ENCODE measurements at places on chromosomes 2 and 18.

DNA sequence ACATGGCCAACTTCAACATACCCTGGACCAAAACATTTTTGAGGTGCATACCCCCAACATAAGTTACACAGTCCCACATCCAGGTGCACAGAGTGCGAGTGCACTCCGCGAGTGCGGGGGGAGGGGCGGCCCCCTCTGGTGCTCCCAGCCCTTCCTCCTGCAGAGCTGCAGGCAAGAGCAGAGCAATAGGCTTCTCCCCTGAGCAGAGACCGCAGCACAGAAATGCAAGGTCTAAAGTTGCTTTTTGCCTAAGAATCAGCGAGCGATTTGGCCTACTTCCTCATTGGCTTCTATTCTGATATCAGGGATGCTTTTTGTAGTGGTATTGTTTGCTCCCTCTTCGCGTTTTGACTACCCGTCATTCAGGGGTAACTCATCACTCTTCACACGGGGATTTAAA, 40.6 kb downstream of the BOLA3 start:
- DNase-seq, result no peak

GRCh38 chr2:127342101-127342500, 45.7 kb downstream of the MAP3K2 start:
- no peak for DNase-seq

DNA sequence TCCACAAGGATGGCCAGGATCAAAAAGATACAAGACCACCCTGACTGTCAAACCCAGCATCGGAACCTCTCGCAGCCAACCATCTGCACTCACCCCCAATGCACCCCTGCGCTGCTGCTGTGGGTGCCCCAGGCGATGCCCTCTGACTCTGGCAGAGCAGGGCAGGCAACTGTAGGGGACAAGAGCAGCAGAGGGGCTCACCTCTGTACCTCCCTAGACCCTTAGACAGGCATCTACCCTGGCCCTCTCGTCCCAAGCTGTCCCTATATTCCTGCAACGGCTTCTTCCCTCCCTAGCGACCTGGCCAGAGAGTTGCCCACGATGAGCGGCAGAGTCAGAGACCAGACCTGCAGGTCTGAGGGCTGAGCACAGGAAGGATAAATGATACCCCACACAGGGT, 128.2 kb downstream of the HDAC4 start:
- no peak for DNase-seq

DNA sequence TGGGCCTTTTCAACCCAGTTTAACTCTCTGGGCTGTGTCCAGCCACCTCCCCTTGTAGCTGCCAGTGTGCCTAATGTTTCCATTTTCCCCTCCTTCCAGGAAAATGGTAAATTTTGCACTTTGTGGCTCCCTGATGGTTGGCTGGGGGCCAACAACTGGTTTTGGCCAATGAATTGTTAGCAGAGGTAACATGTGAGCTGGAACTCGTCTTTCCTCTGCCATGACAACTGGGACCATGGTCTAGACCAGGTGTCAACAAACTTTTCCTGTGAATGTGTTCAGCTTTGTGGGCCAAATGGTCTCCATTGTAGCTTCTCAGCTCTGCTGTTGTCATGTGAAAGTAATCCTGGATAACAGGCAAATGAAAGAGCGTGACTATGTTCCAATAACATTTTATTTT, 87.2 kb downstream of the DDX1 start:
- no peak for DNase-seq

GRCh38 chr18:36809590-36810381, 19.0 kb downstream of the TPGS2 start:
- peak; percentile 31 for DNase-seq

- no peak for DNase-seq
Measured at GRCh38 chr2:217026161-217026560, 166.3 kb upstream of the TNP1 start.

GRCh38 chr2:240952496-240953246, 45.7 kb upstream of the SNED1 start:
- DNase-seq, result no peak

All from thyroid gland (tissue), 4 donors.